Suprapubic skin (tissue), 4 donors: ENCODE measurements at places on chromosomes 6 and 20. TPM values are rescaled to one million over a fixed set of nuclear protein-coding genes. Genes with fewer than 3 reads are reported as not detected.

The VWA7 gene
- total RNA-seq = 3.3 TPM

The HIVEP1 gene
- 47.7 TPM for total RNA-seq

The SCGN gene
- total RNA-seq = not detected

The AMD1 gene
- total RNA-seq = 68.4 TPM

The ULBP3 gene
- not detected for total RNA-seq

The ZNF318 gene
- total RNA-seq = 24.1 TPM

The BACH2 gene
- total RNA-seq = 20.0 TPM

DNA sequence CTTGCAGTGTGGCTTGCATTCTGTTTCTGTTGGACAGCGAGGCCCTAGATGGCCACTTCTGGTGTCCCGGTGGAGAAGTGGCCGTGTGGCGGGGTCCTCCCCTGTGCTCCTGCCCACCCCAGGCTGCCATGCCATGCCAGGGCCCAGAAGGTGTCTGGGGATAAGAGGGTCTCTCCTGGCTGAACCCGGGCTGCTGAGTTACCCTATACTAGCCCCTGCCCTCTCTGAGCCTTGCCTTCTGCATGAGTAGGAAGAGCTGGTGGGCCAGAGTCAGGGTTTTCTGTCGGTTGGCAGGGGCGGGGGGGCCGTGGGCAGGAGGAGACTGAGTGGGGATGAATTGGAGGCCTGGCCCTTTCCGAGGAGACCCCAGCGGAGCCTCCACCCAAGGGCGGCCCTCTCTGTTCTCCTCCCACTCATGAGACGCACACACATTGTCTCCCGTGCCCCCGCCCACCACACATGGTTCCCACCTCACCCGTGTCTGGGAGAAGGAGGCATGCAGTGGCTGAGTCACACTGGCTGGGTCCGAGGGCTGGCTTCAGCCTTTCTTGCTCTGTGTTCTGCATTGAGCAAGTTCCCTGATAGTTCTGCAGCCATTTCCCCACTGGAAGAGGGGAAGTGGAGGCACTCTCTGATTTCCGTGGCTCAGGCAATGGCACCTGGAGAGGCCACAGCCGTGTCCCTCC lies 24.6 kb downstream of the VSTM2L start:
- H3K36me3 ChIP-seq = no peaks in the 10 kb centered on the region
- H3K27me3 ChIP-seq = peaks cover 24% of the 10 kb centered on the region
- H3K4me1 ChIP-seq = no peaks in the 10 kb centered on the region
- H3K27ac ChIP-seq = no peak overlapping the region
- no peak for DNase-seq

DNA sequence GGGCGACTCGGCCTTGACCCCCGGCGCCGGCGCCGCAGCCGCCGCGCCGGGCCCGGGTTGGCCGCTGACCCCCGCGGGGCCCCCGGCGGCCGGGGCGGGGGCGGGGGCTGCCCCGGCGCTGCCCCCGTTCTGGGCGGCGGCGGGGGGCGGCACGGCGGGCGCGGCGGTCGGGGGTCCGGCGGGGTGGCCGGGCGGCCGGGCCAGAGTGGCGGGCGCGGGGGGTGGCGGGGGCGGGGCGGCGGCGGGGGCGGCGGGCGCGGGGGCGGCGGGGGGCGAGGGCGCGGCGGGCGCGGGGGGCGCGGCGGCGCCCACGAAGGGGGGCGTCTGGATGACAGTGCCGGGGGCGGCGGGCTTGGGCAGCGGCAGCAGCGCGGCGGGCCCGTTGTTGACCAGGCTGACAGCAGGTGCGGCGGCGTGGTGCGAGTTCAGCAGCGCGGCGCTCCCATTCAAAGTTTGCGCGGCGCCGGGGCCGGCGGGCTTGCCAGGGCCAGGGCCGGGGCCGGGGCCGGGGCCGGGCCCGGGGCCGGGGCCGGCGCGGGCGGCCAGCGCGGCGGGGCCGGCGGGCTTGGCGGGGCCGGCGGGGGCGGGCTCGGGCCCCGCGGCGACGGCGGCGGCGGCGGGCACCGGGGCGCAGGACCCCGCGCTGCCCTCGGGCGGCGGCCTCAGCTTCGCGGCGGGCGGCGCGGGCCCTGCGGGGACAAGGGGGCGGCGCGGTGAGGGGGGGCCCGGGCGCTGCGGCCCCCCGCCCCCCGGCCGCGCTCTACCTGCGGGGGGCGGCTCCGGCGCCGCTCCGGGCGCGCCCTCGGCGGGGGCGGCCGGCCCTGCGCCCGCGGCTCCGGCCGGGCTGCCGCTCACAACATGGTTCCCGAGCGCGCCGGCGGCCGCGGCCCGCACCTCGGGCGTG lies 659 bp downstream of the TAF4 start:
- H3K27ac ChIP-seq = peak overlapping the region; percentile 58
- H3K4me1 ChIP-seq = peaks cover 42% of the 10 kb centered on the region
- H3K4me3 ChIP-seq = peak overlapping the region; percentile 71

GRCh38 chr20:21101932-21102575 lies 4.1 kb downstream of the LINC00237 start:
- DNase-seq = no peak
- peaks cover 82% of the 10 kb centered on the region for H3K27me3 ChIP-seq
- H3K27ac ChIP-seq = no peak overlapping the region
- peak overlapping the region; percentile 48 for H3K4me3 ChIP-seq
- peaks cover 59% of the 10 kb centered on the region for H3K4me1 ChIP-seq

GRCh38 chr6:8005136-8005535 lies 59.1 kb downstream of the BLOC1S5 start:
- H3K4me3 ChIP-seq = no peak overlapping the region
- H3K27ac ChIP-seq = no peak overlapping the region
